NCI-H2081 treated with DMSO at 0.1 percent for 48 hours (cell line): ENCODE measurements at places on chromosomes 13 and 19.

- no peak for DNase-seq
Measured at GRCh38 chr19:52541608-52542007, 14.1 kb downstream of the ZNF808 start.

DNA sequence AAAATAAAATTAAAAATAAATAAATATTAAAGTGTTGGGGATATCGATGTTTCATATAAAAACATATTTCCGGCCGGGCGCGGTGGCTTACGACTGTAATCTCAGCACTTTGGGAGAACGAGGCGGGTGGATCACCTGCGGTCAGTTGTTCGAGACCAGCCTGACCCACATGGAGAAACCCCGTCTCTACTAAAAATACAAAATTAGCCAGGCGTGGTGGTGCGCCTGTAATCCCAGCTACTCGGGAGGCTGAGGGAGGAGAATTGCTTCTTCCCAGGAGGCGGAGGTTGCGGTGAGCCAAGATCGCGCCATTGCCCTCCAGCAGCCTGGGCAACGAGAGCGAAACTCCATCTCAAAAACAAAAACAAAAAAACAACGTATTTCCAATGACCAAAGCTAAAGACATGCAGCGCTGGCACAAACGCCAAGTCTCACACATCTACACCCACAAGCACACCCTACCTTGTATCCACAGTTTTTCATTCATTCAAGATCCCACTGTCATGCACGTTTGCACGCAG lies 907 bp downstream of the ZNF569 start:
- no peak for DNase-seq

GRCh38 chr19:56223481-56223880 lies 21.4 kb downstream of the ZSCAN5C start:
- no peak for DNase-seq

DNA sequence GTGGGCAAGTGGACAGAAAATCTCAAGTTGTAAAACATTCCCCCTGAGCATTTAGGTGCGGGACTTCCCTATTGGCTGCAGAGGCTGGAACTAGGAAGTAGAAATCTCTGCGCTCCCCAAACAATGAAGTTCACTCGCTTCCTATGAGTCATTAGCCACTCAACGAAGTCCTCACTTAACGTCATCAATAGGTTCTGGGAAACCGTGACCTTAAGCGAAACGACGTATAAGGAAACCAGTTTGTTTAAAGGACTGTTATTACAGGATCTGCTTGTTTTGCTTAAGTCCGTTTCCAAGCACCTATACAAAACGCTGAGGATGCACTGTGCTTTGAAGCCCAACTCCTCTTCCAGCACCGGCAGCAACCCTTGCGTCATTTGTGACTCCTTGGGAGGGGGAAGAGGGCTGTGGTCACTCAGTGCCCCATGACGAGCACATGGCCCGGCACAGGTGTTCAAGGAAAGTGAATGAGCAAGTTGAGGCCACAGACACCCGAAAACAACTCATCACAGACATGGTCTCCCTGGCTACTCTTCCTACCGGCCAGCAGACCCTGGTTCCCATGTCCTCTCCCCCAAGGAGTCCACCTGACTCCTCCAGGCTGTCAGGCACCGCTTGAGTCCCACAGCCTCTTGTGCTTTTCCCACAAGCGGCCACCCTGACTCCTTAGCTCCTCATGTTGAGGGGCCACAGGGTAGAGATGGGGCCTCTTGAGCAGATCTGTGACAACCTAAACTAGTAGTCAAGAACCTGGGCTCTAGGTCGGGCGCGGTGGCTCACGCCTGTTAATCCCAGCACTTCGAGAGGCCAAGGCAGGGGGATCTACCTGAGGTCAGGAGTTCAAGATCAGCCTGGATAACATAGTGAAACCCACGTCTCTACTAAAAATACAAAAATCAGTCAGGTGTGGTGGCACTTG lies 4.8 kb downstream of the RPS16 start:
- DNase-seq = no peak

- DNase-seq = no peak
Measured at GRCh38 chr19:15666883-15667282, 6.0 kb upstream of the CYP4F12 start.

DNA sequence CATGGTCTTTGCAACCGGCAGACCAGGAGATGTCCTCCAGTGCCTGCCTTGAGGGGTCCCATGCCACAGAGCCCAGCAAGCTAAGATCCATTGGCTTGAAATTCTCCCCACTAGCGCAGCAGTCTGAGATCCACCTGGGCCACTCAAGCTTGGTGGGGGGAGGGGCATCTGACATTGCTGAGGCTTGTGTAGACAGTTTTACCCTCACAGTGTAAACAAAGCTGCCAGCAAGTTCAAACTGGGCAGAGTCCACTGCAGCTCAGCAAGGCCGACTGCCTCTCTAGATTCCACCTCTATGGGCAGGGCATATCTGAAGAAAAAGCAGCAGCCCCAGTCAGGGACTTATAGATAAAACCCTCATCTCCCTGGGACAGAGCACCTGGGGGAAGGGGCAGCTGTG lies 32.0 kb upstream of the ITM2B start:
- DNase-seq = no peak

GRCh38 chr13:50610238-50610637 lies 233.3 kb downstream of the DLEU7 start:
- DNase-seq = no peak

DNA sequence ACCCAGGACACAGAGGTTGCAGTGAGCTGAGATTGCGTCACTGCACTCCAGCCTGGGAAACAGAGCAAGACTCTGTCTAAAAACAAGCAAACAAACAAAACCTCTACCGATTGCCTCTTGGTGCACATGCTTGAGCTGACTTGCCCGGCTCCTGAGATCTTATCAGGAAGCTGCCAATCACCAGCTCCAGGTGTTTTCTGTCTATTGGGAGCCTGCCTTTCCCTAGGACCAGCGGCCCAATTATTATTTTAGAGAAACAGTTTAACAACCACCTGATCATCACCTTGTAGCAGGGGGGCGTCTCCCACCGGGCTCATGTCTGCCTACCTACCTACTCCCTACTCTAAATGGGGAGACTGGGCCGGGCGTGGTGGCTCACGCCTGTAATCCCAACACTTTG lies 10.8 kb downstream of the CLEC4M start:
- no peak for DNase-seq

- no peak for DNase-seq
Measured at GRCh38 chr19:1052349-1052975, 12.6 kb downstream of the ABCA7 start.

DNA sequence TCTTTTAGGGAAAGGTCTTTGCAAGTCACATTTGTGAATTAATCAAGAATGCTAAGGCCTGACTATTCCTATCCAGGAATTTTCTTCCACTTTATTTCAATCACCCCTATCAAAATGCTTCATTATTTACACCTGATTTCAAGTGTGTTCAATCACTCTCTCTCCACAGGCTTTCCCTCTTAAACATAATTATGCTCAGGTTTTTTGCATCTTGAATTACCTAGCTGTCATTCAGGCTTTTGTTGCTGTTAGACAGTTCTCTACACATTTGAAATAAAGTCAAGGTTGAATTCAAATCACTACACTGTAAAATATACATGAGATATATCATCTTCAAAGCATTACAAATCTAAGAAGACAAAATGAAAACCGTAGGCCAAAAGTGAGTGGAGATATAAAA lies 941.3 kb upstream of the SLITRK1 start:
- no peak for DNase-seq

DNA sequence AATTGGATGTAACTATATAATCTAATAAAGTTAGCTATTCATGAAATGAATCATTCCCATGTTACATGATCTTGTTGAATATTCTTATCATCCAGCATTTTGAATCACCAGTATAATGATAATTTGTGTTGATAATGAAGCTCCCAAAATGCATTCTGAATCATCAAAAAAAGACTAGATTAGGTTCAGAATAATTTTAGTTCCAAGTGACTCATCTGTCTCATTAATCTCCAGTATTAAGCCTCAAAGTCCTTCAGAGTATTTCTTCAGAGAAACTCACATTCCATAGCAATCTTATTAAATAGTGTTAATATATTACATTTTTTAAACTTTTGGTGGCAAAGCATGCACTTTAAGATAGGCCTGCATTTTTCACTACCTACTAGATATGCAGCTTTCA lies 207.5 kb downstream of the SLITRK5 start:
- no peak for DNase-seq

- no peak for DNase-seq
Measured at GRCh38 chr19:3119071-3119595, 16.7 kb upstream of the GNA15 start.

GRCh38 chr13:78298657-78299056 lies 304.7 kb downstream of the POU4F1 start:
- no peak for DNase-seq

DNA sequence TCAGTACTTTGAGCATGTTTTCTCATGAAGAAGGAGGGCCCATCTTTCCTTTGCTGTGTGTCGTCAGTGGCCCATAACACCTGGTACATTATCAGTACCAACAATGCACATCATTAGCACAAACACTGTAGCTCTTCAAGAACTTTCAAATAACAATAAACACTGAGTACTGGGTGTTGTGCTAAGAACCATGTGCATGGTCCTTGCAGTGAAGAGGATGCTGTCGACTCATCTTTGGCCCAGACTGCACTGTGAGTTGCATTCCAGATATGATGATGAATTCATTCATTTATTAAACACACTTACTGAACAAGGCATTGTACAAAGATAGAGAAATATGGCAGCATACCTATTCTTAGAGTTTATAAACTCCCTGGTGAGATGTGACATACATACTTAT lies 55.8 kb downstream of the FLT3 start:
- no peak for DNase-seq

GRCh38 chr19:15671237-15671821 lies 1.6 kb upstream of the CYP4F12 start:
- DNase-seq = no peak

GRCh38 chr13:51950722-51951121 lies 60.5 kb downstream of the ATP7B start:
- DNase-seq = no peak

- no peak for DNase-seq
Measured at GRCh38 chr19:952049-952679, 26.3 kb downstream of the ARID3A start.

GRCh38 chr19:42274065-42274682 lies 5.1 kb downstream of the CIC start:
- DNase-seq = no peak

- no peak for DNase-seq
Measured at GRCh38 chr19:16739546-16739945, 19.9 kb downstream of the NWD1 start.

GRCh38 chr19:53580871-53581835 lies 43.2 kb downstream of the ZNF331 start:
- no peak for DNase-seq

DNA sequence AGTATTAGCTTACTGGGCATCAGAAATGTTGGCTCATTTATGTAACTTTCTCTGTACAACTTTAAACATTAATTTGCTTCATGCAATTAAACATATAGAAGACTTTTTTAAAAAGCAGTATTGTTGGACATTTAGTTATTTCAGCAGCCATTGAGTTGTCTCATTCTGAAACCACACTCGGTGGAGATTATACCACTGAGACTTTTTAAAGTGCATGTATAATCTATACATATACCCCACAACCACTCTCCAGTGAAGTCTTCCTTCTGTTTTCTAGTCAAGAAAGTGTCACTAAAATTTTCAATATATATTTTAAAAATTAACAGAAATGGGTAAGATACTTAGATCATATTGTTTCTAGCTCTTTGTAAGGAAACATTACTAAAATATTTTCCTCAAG lies 15.5 kb downstream of the SETDB2 start:
- no peak for DNase-seq

DNA sequence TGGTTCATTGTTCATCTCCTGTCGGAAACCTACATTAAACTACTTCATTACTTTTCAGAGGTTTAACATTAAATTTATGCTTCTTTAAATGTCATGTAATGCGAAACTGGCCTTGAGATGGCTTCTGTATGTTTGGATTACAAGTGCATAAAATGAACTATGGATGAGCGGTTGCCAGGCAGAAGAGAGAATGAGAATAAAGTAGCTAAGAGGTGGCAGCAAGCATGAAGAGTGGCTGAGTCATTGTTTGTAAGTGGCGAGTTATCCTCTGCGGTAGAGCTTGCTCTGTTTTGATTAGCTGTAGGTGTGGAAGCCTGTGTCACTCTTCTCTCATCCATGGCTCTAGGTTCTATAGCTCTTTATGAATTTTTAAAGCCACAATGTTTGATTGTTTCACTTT lies 1139.6 kb upstream of the PCDH9 start:
- no peak for DNase-seq

- DNase-seq = no peak
Measured at GRCh38 chr13:43005460-43006236, 13.6 kb upstream of the EPSTI1 start.

DNA sequence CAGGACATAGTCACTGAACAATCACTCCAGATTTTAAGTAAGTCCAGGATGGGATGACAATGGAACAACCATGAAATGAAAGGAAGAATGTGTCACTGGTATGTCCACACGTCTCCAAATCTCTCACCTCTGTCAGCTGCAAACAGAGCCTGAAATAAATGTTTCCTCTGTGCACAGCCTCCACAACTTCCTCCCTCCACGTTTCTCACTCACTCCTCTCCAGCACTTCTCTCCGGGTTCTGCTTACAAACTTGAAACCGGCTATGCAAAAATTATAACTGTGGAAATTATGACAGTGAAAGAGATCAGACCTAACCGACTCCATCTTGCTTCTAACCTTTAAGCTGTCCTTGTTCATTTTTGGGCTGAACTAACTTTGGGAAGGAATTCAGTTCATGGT lies 35.0 kb upstream of the ALOX5AP start:
- no peak for DNase-seq

GRCh38 chr19:24086974-24087595 lies at the start of gene ZNF254:
TSS of gene ZNF254 (plus strand) at chr19:24087187. CDS start at chr19:24087308, 121 bp downstream.
- DNase-seq = no peak

DNA sequence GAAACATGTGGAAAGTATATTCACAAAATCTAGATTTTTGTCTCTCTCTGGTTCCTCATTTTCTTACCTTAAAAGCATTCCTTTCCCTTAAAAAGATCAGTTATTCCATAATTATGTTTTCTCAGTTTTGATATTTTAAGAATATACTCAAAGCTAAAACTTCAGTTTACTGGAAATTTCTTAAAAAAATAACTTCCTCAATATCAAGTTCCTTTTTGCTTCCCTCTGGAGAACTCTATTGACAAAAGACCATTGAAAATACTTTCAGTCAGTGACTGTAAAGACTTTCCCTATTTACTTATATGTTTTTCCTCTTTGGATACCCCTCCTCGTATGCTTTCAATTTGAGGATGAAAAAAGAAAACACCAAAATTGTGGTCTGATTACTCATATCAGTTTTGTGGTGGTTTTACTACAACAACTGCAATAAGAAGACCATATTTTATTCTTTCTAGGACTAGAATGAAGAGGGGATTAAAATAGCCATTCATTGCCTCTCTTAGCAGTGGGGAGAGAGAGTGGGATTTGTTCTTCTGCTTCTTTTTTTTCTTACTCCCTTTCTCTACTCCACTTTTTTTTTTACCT lies 113.2 kb downstream of the ESD start:
- no peak for DNase-seq

- DNase-seq = peak; percentile 50
Measured at GRCh38 chr19:42281146-42281826, 12.2 kb downstream of the CIC start.
